ENCODE measurements at places on chromosomes 11 and 22.

- no peak for DNase-seq
These were observed 213.4 kb upstream of the PITPNB start for GRCh38 chr22:28132466-28132865.

- DNase-seq = peak; percentile 76
These were observed 983.5 kb downstream of the BRD1 start for GRCh38 chr22:48844056-48844675.

DNA sequence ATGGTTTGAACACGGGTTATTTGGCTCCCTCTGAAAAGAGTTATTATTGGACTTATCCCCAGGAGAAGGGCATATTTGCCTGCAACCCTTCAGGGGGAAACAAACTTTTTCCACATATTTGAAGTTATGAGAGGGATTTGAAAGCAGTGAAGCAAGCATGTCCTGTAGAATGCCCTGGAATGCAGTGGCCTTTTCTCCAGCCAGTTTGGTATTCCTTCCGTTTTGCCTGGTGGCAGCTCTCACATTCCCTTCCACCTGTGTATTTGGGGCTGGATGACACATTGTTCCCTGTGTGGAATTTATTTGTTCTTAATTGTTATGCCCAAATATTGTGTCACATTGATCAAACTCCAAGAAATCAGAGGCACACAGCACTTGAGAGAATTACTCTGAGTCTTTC, 59.0 kb downstream of the OSBP2 start:
- peak; percentile 0 for DNase-seq

DNA sequence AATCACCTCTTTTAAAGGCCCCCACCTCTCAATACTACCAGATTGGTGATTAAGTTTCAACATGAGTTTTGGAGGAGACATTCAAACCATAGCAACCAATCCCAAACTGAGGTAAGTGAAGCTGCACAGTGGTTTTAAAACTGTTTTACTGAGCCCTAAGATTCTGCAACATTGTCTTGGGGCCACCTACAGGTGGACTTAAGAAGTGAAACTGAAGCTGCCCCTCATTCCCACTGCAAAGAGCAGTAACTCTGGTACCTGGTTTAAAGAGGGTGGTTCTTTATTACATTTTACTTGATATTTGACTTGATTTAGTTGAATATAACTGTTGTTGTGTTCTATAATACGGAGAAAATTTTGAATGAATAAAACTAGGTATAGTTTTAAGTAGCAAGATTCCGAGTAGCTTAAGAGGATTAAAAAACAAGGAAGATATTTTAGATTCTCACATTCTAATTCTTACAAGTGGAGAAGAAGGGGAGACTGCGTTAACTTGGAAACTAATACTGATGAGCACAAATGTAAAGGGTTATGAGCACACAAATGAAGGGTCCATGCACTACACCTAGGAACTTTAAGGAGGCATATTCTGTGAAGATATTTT, 26.7 kb downstream of the SYT9 start:
- DNase-seq = no peak

DNA sequence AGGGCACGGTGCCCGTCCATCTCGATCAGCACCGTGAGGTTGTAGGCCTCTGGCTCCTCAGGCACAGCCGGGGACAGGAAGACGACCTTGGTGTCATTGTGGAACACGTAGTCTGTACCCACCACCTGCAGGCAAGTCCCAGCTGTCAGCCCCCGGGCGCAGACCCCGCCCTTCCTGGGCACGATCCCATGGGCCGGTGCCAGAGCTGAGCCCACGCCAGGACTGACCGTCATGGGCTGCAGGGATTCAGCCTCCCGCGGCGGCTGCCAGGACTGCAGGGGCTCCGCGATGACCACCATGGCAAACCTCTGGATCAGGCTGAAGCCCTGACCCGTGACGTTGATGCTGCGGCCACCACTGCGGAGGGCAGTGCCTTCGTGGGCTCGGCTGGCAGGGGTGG, 11.8 kb upstream of the MAPK11 start:
- no peak for DNase-seq

GRCh38 chr22:27220339-27220738, 563.0 kb downstream of the MIAT start:
- DNase-seq = no peak

- no peak for DNase-seq
These were observed 133.4 kb downstream of the DCDC1 start for GRCh38 chr11:31236143-31236542.

DNA sequence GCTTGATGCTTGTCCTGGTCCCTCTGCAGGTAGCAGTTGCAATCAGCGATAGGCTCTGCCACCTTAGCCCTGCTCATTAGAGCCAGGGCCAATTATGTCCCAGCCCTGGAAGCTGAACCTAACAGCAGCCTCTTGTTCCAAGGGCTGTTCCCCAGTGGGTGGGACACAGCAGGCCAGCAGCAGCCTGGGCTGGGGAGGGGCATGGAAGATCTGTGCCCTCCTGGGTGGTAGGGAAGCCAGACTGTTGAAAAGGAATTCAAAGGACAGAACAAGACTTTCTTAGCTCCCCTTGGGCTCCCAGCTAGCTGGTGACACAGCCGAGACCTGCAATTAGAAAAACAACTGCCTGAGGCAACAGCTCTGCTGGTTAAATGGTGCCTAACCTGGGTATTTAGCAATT, 17.4 kb downstream of the DRD2 start:
- DNase-seq = no peak
